ENCODE measurements at places on chromosomes 2 and 18. TPM values are rescaled to one million over a fixed set of nuclear protein-coding genes. Genes with fewer than 3 reads are reported as not detected.

TBR1 gene
- not detected for total RNA-seq

ABCG8 gene
- 0.06 TPM for total RNA-seq

MYL12B gene
- 609 TPM for total RNA-seq

CXCR4 gene
- total RNA-seq, result 12.6 TPM

GRCh38 chr18:47968006-47968676 is 37.7 kb upstream of the SMAD2 start:
- DNase-seq, result no peak

DNA sequence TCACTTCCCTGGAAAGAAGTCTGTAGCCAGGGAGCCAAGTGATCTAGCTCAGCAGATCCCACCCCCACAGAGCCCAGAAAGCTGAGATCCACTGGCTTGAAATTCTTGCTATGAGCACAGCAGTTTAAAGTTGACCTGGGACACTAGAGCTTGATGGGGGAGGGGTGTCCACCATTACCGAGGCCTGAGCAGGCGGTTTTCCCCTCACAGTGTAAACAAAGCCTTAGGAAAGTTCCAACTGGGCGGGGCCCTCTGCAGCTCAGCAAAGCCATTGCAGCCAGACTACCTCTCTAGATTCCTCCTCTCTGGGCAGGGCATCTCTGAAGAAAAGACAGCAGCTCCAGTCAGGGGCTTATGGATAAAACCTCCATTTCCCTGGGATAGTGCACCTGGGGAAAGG is 887.2 kb upstream of the LRATD1 start:
- no peak for DNase-seq

- peak; percentile 13 for DNase-seq
These were observed 17.5 kb downstream of the GPR55 start for GRCh38 chr2:230907361-230908091.

TMEM163 gene
- 0.41 TPM for total RNA-seq

ATP6V1C2 gene
- total RNA-seq, result 3.8 TPM

- DNase-seq, result no peak
These were observed 110.9 kb upstream of the FAM98A start for GRCh38 chr2:33709951-33710350.

MAP3K19 gene
- total RNA-seq, result not detected

Data from mucosa of descending colon (tissue), 3 donors.